NCI-H69 (cell line): ENCODE measurements at places on chromosomes 4 and X.

- DNase-seq, result no peak
Observed at GRCh38 chrX:23900220-23900797, 7.4 kb downstream of the APOO start.

DNA sequence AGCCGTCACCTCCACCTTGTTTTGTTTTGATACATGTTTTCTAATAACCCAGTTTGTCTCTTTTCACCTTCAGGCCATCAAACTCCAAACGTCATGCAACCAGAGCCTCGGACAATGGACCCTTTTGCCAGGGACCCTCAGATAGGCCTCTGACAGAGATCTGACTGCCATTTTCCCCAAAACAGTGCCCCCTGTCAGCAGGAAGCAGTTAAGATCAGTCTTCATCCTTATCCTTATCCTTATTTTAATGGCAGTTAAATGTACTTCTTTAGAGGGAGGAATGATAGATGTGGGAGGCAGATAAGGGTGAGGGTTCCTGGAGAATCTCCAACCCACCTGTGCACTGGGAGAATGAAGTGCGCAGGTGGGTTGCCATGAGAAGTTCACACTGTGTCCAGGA, 135.7 kb downstream of the ANAPC10 start:
- DNase-seq, result no peak

- DNase-seq, result no peak
Observed at GRCh38 chrX:148878371-148878770, 378.0 kb downstream of the AFF2 start.

DNA sequence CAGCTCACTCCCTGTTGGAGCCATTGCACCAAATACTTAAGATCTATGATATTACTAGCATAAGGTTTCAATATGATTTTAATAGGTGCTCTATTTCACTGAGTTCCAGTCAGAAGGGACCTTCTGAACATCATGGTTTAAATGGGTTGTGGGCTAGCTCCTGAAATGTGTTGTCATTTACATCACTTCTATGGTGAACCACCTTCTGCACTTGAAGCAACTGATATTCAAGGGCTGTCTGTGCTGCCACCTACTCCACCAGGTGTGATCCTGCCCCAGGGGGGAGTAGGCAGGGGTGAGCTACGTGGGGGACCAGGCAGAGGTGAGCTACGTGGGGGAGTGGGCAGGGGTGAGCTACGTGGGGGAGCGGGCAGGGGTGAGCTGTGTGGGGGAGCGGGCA, 35.2 kb downstream of the RNF175 start:
- no peak for DNase-seq

DNA sequence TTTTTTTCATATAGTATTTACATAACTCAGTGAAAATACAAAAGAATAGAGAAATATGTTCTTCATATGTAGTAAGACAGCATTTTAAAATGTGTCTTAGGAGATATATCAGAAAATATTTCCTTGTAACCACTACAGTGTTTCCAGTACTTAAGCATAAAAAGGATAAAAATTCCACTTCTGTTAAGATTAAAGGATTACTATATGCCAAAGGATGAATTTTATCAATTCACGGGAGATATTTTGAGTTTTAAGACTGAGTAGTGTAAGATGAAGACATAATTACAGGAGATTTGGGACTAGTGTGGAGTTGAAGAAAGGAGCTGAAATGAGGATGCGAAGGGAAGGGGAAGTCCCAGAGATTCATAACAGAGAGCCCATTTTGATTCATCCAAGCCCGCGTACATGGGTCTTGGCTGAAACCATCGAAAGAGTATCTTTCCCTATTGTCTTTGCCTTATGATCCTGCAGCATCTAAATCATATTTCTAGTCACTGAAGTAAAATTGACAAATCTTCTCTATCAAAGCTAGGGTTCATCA, 58.7 kb downstream of the MAD2L1 start:
- no peak for DNase-seq

GRCh38 chrX:10697616-10698317, 77.4 kb upstream of the MID1 start:
- no peak for DNase-seq

GRCh38 chr4:142705820-142706219, 140.3 kb downstream of the INPP4B start:
- peak; percentile 2 for DNase-seq

- DNase-seq, result no peak
Observed at GRCh38 chr4:140724760-140725159, 31.4 kb downstream of the TBC1D9 start.

DNA sequence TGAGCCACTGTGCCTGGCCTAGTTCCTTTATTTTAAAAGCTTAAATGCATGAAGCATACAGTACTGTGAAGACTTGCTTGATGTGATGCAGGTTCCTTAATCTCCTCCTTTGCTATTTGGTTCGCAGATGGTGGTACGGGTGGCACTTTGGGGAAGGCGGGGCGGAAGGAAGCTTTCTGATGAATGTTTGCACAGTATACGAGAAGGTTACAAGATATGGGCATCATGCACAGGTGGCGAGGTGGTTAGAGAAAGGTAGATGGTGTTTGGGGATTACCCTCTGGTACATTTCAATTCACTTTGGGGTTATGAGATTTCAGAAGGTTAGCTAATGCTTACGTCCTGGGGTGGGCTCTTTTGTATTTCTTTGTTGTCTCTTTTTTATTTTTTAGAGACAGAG, 17.2 kb downstream of the RHOH start:
- no peak for DNase-seq

DNA sequence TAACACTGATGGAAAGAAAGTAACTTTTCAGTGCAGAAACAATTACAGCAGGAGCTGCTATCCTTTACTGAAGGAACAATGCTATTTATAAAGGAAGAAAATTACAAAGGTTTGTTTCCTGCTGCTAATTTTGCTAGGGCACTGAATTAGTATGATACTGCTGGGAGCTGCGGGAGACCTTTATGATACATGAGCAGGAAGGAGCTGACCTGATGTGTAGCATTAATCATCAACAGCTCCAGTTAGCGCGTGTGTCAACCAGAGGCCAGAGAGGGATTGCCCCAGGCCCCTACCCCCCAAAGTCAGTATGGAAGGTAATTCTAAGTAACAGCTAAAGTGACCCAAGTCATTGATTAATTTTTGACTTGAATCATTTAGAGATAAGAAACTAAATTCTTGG, 728.9 kb downstream of the PCDH18 start:
- peak; percentile 68 for DNase-seq

GRCh38 chrX:117274965-117275364, 812.2 kb upstream of the CT83 start:
- DNase-seq, result no peak

DNA sequence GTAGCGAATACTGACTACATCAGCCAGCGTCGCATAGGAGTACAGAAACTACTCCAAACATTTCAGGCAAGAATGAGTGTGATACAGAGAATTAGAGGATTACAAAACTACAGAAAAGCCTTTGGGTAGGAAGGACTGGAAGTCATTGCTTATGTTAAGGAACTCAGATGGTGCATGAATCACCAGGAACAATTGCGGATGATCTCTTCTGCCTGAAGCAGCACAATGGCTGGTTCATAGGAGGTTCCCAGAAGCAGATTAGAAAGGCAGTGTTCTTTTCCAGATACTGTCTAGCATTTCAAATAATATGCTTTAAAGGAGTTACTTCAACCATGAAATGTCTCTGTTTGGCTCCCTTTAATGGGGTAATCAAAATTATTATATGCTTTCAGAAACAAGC, 42.5 kb upstream of the MAP9 start:
- no peak for DNase-seq
